ENCODE measurements at places on chromosomes 12 and 14.

GRCh38 chr12:112710414-112710813, 81.1 kb upstream of the RPH3A start:
- no peak for DNase-seq

- no peak for DNase-seq
Measured at GRCh38 chr12:113515082-113515856, 43.6 kb upstream of the LHX5 start.

DNA sequence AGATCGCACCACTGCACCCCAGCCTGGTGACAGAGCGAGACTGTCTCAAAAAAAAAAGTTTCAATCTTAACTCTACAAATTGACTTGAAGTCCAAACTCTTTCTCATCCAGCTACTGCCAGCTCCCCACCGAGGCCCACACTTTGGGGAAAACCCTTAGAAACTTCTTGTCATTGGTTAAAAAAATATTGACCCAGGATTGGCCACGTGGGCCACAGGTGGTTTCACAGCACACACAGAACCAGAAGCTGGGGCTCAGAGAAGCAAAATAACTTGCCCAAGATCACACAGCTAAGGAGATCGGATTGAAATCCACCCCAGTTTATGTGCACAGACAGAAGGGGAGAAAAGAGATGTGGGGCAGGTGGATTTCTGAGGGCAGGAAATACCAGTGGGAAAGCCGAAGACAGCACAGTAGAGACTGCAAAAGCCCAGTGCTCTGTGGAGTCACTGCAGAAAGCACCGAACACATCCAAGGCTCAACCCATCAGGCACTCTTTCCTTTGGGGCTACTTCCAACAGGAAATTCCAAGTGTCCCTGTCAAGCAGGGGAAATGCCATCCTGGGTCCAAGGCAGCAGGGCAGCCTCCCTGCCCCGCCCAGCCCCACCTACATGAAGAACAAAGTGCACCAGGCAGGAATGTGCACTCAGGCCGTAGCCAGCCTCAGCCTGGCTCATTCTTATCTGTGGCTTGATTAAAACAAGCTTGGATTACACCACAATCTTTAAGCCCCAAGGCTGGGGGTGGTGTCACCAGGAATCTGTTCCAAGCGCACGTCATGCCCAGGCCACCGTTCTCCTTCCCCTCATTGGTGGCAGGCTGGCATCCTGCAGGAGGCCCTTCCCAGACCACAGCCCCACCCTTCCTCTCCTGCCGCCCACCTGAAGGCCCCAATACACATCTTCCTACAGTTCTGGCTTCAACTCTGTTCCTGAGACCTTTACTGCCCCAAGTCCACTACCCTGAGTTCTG, 72.5 kb downstream of the ITPK1 start:
- peak; percentile 94 for DNase-seq

- no peak for DNase-seq
Measured at GRCh38 chr12:116372815-116373214, 95.3 kb upstream of the MED13L start.

All from GM03348 (cell line).